NCI-H460 (cell line): ENCODE measurements at places on chromosomes 4 and X.

DNA sequence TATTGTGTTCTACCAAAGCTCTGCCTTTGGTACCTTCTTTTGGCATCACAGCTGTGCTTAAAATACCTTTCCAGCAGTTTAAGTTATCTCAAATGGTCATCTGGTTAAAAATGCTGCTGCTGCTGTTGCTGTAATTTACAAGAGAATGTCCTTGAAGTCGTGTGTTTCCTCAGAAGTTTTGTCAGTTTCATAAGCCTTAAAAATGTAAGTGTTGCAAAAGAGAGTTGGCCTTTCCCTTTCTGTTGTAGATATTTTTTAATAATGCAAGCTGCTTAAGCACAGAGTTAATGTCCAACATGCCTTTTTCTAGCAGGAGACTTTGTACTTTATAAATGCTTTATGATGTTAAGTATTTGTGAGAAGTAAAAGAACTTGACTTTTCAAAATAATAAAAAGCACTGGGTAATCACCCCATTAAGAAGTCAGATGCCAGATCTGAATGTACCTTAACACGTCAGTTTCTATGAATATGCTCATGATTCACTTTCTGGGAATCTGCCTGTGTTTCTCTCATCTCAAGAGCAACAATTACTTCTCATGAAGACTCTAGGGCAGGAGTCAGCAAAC, 35.3 kb upstream of the TENM3 start:
- peak; percentile 27 for DNase-seq

DNA sequence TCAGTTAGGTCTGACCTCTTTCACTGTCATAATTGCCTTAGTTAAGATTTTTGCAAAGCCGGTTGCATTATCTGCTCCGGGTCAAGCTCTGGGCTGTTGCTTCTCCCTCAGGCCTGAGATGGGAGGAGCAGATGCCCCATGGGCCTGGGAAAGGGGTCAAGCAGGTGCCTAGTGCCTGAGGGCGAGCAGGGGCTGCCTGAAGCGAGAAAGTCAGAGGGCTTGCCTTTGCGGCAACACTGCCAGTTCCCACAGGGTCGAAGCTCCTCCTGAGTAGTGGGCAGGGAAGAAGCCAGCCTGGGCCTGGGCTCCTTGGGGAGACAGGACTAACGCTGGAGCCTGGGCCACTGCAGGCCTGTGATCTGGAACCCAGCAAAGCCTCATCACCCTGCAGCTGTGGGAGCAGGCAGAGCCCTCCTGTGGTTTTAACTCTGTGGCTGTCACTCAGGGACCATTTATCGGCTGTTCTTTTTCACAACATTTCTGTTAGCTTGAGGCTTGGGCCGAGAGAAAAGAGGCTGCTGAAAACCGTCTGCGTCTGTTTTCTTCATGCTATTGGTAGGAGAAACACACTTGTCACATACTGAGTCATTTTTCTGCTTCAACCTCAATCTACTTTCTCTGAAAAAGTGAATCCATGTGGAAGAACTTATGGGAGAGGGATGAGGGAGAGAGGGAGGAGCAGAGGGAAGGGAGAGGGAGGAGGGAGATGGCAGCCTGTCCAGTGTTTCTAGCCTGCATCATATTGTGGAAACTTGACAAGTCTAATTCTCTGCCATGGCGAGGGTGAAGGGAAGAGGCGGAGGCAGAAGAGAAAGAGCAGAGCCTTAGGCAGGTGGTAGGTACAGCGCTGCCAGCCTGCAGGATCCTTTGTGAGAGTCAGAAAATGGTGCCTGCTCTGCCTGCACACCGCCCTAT, 68.4 kb downstream of the RHOH start:
- DNase-seq, result no peak

- DNase-seq, result no peak
These were observed 77.5 kb downstream of the RLIM start for GRCh38 chrX:74536832-74537371.

DNA sequence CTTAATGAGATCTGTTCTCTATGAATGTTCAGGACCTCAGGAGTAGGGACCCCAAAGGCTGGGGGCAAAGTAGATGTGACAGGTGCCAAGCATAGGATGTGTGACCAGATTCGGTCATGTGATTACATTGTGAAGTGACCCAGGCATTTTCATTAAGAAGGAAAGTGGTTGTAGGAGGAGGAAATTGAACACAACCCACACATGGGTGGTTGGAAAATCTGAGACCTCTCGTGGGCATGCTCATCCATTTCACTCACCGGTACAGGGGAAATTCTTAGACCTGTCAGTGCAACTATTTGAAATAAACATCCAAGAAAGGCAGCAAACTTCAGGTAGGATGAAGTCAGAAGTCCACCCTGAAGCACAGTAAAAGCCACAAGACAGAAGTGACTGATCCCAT, 43.5 kb upstream of the CD99 start:
- no peak for DNase-seq

DNA sequence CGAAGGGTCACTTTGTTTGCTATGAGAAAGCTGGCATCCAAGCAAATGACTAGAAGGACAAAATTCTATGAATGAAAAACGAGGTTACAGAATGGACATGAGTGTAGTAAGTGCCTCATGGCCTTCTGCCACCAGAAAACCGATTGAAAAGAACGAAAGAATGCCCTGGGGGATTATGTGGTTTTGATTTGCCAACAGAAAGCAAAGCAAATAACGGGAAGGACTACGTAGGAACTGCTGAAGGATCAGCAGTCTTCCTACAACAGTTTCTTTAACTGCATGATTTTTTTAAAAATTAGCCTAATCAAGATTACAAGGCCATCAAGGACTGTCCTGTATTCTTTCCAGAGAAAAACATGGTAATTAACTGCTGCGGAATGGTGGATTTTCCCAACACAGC, 50.6 kb downstream of the NRK start:
- DNase-seq, result no peak

GRCh38 chr4:110669663-110670062, 46.8 kb upstream of the PITX2 start:
- no peak for DNase-seq

DNA sequence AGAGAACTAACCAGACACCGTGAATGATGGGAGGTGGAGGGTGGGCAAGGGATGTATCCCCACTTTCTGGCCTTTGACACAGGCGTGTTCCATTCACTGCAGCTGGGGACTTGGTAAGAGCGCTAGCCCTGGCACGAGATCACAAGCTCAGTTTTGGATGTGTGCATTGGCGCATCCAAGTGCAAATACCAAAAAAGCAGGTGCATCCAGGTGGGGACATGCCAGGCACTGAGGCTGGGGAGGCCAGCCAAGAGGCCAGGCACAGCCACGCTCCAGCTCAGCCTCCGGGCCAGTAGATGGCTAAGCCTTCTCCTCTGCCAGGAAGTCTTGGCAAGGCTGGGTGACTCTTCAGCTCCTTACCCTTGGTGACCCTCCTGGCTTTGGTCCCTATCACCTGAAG, 4.4 kb upstream of the ZFP92 start:
- no peak for DNase-seq

GRCh38 chr4:2593003-2593402, 56.6 kb downstream of the FAM193A start:
- no peak for DNase-seq

DNA sequence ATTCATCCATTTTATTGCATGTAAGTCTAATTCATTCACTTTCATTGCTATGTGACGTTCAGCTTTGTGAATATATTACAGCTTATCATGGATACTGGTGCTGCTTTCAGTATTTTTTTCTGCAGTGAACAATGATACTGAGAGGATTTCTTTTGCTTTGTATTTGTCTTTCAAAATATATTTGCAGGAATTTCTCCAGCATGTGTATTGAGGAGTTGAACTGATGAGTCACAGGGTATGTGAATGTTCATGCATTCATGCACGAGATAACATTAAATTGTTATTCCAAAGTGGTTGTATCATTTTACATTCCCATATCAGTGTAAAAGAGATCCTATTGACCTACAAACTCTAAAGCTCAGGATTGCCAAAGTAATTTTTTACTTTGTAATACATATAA, 283.8 kb upstream of the ARSJ start:
- DNase-seq, result no peak

GRCh38 chr4:121072224-121073003, at the start of gene NDNF:
TSS of gene NDNF (minus strand) at chr4:121072535. CDS start at chr4:121045837, 26,698 bp downstream.
- DNase-seq, result no peak

DNA sequence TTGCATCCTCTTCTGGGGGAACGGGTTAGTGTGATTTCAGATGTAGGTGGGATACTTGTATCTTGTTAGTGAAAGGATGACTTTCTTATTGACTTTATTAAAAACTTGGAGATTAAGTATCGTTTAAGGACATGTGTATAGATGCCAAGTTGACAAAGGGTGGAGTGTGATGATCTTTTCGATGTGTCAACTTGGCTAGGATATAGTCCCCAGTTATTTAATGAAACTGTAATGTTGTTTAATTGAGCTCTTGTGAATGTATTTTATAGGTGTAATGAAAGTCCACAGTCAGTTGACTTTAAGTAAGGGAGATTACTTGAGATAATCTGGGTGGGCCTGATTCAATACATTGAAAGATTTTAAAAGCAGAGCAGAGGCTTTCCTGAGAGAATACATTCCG, 127.0 kb downstream of the AASDH start:
- no peak for DNase-seq

GRCh38 chr4:120760047-120760446, 162.5 kb downstream of the PRDM5 start:
- DNase-seq, result no peak

- no peak for DNase-seq
These were observed 642.3 kb upstream of the BOD1L1 start for GRCh38 chr4:14269824-14270223.

DNA sequence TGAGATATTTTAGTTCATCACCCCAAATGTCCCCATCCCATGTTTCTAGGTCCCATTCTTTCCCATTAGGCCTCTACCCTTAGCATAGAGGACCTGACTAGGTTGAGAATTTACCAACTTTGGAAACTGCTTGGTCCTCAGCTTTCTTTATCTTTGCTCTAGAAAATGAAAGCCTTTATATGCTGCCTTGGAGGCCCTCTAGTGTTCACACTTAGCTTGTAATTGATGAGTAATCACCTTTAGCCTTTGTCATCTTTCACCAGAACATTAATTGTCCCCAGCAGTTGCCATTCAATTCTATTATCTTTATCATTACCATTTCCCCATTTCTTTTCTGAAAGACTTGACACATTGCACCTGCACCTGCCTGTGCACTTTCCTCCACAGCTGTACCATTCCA, 589.2 kb upstream of the NR3C2 start:
- DNase-seq, result peak; percentile 4

- DNase-seq, result no peak
These were observed 11.7 kb downstream of the CTPS2 start for GRCh38 chrX:16700734-16701133.
